ENCODE measurements at places on chromosomes 7 and 10.

DNA sequence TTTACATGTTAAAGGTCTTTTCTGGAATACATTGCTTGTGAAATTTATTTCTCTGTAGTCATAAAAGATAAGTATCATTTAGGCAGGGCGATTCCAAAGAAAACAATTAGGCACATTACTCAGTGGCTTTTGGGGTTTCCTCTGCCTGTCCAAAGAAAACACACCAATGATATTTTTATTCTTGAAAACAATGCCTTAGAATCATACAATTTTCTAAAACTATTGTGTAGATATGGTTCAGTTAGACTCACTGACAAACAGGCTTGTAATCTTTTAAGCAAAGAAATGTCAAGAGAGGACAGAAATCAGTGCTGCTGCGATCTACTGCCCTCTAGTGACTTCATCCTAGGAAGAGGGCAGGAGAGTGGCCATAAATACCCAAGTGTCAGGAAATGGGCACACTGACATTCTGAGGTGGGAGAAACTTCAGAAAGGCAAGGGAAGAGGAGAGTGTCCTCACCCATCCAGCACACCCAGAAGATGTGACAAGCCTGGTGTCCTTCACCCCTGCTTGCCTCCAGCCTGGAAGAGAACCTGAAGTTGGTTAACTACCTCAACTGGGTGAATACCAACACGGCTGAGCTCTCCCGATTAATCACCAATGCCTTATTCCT is 120.5 kb downstream of the GALNT11 start:
- DNase-seq: no peak

DNA sequence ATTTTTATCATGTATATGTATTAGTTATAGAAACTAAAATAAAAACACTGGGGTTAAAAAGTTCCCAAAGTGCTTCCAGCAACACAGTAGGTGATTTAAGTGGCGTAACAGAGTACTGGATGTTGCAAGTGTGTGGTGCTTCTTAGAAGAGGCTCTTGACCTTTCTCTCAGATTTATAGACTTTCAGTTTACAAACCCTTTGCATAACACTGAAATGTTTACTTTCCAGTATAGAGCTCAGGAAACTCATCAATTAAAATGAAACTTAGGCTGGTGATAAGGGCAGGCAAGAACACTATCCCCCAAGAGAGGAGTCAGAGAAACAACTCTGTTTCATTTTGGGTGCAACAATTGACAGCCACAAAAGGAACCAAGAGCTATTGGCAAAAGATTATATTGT is 27.5 kb upstream of the SMC3 start:
- DNase-seq: no peak

- peak; percentile 83 for DNase-seq
Observed at GRCh38 chr10:35640951-35641675, 983 bp downstream of the FZD8 start.

DNA sequence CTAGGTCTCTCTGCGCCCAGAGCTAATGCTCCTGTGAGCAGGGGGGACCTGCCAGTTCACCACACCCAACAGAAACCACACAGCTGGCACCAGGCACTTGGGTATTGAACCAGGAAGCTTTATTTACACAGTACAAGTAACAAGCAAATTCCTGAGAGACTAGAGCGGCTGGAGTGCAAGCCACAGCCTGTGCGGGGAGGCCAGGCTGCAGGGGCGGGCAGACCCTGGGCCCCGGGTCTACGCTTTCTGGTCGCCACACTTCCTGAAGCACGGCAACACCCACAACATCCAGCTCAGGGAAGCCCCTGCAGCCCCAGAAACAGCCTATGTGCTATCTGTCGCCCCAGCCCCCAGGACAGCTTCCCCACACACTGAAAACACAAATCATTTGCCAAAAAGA is 125.0 kb downstream of the FAM53B start:
- no peak for DNase-seq

- DNase-seq: no peak
Observed at GRCh38 chr7:82810558-82811259, 352.0 kb downstream of the PCLO start.

- no peak for DNase-seq
Observed at GRCh38 chr10:24416248-24416647, 207.3 kb downstream of the KIAA1217 start.

DNA sequence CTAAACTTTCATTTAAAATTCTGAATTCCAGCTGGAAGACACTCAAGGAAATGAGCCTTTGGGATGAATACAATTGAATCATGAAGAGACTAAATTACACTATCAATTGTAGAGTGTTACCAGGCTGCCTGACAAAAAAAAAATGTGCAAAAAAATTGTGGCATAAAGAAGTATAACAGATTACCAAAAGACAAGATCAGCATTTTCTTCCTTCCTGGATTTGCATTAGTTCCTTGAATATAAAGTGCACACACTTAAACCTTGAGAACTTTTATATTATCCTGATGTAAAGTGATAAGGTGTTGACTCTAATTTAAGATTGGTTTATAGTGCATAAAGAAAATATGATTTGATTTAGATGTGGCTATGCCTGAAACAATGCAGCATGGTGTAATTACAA is 412.7 kb upstream of the KLF6 start:
- no peak for DNase-seq

DNA sequence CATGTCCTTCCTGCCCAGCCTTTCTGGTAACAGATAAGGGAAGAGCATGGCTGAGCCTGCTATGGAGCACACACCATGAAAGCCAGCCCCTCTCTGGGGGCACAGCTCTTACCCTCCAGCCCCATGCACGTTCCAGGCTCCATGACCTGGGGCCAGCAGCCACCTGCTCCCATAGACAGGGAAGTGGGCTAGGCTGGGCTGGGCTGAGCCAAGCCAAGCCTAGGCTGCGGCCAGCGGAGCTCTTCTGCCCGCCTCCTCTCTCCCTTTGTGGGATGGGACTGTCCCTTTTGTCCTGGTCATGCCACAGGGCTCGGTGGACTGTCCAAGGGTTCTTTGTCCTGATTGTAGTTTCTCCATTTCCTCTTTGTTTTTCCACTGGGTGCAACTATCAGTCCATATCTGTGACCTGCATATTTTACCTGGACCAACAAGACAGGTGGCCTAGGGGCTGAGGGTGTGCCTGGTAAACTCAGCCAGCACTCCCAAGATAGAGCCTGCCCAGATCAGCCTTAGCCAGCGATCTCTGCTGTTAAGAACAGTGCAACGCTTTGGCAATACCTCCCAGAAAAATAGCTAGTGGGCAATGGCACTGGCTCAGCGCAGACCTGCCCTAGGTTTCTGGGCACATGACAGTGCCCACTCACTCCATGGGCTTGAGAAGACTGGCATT is 97.2 kb upstream of the BTBD16 start:
- no peak for DNase-seq

GRCh38 chr7:128123291-128124037 is 92.2 kb upstream of the LRRC4 start:
- DNase-seq: peak; percentile 75

DNA sequence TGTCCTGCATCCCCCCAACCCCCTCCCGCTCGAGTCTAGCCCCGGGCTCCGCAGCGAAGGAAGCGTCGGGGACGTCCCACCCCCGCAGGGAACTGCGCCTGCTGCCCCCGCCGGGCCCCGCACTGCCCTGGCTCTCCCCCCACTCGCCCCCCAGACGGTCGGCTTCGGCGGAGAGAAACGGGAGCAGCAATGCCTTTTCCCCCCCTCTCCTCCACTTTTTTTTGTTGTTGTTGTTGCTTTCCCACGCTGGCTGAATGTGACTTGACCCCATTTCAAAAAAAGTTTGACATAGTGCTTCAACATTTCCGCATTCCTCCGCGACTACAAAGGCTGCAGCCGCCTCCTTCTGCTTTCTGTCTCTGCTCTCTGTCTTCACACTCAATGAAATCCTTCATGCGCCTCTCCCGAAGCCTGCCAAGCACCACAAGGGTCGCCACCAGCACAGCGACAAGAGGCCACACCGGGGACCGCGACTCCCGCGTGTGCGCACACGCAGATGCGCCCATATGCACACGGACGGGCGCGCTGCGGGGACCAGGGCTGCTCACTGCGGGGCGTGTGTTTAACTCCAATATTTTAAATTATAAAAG is 1.0 kb downstream of the CDK6 start:
- peak; percentile 83 for DNase-seq

- no peak for DNase-seq
Observed at GRCh38 chr10:91352760-91353159, 57.4 kb upstream of the HECTD2 start.

- no peak for DNase-seq
Observed at GRCh38 chr10:17003151-17003550, 126.5 kb downstream of the CUBN start.

GRCh38 chr7:141074997-141075396 is 1.1 kb downstream of the TMEM178B start:
- DNase-seq: no peak

DNA sequence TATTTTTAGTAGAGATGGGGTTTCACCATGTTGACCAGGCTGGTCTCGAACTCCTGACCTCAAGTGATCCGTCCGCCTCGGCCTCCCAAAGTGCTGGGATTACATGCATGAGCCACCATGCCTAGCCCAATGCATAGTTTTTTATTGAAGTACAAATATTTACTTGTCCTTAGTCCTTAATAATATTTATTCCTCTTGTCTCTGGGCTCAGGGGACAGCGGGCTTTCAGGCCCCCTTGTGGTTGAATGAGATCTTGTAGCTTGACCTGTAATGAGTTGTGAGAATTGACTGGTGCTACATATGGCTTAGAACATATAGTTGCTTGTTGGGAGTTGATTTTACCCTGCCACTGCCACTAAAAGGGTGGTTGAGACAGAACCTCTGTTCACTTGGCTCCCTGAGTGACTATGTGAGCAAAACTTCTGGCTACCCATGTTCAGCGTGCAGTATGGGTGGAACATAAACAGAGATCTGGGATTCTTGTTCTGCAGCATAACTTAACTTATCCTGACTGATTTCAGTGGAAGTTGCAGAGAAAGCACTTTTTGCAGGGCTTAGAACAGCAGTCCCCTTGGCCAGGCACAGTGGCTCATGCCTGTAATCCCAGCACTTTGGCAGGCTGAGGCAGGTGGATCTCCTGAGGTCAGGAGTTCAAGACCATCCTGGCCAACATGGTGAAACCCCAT is 14.9 kb downstream of the CCL26 start:
- no peak for DNase-seq
